ENCODE measurements at places on chromosomes 4 and X.

- no peak for DNase-seq
Observed at GRCh38 chrX:150436195-150436594, 73.1 kb downstream of the MAMLD1 start.

- no peak for DNase-seq
Observed at GRCh38 chrX:100819534-100819836, 706 bp upstream of the CSTF2 start.

DNA sequence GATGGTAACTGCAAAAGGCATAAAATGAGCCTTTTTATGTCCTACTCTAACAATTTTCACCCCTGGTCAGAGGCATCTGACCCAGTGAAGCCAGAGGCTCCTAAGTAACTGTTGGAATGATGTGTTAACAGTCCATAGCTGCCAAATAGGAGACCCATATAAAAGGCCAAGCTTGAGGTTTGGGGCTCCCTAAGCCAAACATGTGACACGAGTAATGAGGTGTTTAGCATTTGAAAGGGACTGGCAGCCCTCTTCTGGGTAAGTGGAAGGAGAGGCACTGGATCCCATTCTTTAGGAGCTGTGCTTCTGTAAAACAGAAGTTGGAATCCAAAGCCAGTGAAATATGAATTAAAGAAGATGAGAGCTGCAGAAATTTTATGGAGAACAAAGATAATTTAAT is 100.6 kb upstream of the PNPLA4 start:
- no peak for DNase-seq

GRCh38 chrX:56228914-56229313 is 3.2 kb upstream of the KLF8 start:
- no peak for DNase-seq

- DNase-seq = no peak
Observed at GRCh38 chrX:55132416-55132815, 43.6 kb downstream of the PAGE2 start.

DNA sequence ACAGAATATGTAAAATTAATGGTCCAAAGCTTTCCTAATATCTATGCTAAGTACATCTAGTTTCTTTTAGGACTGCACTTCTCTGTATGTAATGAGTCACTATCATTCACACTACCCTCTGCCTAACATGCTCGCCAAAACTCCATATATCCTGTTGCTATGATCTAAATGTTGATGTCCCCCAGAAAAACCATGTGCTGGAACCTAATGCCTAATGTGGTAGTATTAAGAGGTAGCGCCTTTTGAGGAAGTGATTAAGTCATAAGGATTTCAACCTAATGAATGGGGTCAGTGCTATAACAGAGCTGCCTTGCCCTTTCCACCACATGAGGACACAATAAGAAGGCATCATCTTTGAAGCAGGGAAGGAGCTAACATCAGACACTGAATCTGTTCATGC is 34.9 kb upstream of the NFKB1 start:
- no peak for DNase-seq
